ENCODE measurements at places on chromosomes 13 and 19. TPM values are rescaled to one million over a fixed set of nuclear protein-coding genes. Genes with fewer than 3 reads are reported as not detected.
A peak's percentile ranks its signal among the peaks of the same experiment; 100 is the strongest.

GRCh38 chr19:48900477-48901406 is 630 bp downstream of the NUCB1 start:
- peak; percentile 25 for DNase-seq

- DNase-seq: no peak
These were observed 268.7 kb downstream of the SHISA2 start for GRCh38 chr13:25783076-25783475.

GRCh38 chr19:35767288-35768081 is 7.9 kb upstream of the ARHGAP33 start:
- DNase-seq: no peak

GRCh38 chr13:52599848-52600603 is 42.2 kb upstream of the HNRNPA1L2 start:
- peak; percentile 8 for DNase-seq

GRCh38 chr13:114100446-114101357 is 31.7 kb downstream of the RASA3 start:
- no peak for DNase-seq

DNA sequence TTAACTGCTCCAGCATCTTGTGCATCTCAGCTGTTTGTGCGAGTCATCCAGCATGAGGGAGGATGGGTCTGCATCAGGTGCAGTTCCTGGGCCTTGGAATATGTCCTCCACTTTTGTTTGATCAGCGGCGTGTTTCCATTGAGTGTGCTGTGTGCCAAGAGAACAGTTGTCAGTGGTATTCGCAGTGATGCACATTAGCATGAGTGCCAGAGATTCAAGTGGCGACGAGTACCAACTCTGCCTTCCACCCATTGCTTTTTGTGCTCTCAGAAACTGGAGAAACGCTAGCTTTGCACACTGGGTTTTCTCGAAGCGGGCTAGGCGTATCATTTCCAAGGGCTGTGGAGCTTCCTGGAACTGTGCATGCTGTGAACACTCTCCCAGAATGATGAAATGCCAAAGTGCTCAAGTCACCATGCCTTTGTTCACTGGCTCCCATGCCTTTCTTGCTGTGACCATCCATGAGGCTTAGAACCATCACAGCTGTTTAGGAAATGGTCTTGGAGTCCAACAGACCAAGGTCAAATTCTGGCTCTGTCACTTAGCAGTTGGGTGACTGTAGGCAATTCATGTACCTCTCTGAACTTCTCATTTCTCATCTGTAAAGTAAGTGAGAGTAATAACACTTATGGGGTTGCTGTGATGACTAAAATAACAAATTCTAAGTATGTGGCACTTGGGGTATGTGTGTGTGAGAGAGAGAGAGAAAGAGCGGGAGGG is 18.4 kb downstream of the LRCH1 start:
- no peak for DNase-seq

DNA sequence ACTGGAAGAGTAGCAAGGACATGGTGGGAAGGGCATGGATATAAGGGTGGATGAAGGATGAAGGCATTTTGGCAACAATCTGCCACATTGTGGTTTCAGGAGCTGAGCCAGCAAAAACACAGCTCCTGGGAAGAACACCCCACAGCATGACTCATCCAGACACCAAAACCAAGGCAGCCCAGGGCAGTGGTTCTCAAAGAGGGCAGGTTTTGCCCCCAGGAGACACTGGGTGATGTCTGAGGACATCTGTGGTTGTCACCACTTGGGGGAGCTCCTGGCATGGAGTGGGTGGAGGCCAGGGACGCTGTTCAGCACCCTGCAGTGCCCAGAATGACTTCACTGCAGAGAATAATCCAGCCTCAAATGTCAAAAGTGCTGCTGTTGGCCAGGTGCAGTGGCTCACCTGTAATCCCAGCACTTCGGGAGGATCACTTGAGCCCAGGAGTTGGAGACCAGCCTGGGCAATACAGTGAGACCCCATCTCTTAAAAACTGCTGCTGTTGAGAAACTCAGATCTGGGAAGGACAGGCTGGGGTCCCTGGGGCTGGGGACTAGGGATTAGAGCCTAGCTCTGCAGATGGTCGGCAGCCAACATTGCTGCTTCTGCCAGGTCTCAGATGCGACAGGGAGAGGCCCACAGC is 16.1 kb downstream of the ZFR2 start:
- no peak for DNase-seq

- no peak for DNase-seq
These were observed 72.9 kb downstream of the FGF14 start for GRCh38 chr13:102328909-102329308.

DNA sequence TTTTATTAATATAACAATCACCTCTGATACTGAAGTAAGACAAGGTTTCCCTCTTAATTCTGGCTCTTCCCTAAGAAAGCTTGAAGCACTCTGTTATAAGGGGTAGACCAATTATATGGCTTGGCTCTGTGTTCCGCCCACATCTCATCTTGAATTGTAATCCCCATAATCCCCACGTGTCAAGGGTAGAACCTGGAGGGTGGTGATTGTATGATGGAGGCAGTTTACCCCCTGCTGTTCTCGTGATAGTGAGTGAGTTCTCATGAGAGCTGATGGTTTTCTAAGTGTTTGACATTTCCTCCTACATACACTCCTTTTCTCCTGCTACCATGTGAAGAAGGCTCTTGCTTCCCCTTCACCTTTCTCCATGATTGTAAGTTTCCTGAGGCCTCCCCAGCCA is 363.8 kb upstream of the PCDH20 start:
- DNase-seq: no peak

DNA sequence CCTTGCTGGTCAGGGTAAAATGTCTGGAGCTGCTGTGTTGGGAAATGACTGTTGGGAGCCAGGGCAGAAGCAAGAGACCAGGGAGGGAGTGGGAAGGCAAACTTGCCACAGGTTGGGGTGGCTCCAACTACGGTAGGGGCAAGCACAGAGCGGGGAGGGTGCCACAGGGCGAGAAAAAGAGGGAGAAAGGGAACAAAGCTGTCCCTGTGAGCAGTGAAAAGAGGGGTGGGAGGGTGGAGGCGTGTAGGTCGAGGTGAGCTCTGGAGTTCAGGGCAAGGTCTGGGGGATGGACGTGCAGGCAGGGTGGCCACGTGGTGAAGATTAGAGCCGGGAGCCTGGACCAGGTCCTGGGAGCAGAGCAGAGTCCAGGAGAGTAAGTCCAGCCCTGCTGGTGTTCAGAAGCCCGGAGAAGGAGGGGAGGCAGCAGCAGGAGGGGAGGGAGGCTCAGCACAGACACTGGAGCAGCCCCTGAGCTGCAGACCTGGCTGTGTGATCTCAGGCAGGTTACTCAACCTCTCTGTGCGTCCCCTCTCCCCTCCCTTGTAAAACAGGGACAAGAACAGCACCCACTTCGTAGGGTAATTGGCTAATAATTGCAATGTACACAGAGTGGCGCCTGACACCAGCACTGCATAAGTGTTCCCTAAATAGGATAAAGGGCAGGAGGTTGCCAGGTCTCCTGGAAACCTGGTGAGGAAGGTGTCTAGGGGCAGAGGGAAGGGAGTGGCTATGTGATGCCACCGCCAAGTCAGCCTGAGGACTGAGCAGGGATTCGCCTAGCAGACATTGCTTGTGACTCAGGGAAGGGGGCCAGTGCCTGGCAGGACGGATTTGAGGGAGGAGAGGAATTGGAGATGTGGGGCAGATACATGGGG is 3.2 kb upstream of the POLR2E start:
- no peak for DNase-seq

GRCh38 chr13:33536601-33537000 is 251.0 kb upstream of the STARD13 start:
- DNase-seq: no peak

DNA sequence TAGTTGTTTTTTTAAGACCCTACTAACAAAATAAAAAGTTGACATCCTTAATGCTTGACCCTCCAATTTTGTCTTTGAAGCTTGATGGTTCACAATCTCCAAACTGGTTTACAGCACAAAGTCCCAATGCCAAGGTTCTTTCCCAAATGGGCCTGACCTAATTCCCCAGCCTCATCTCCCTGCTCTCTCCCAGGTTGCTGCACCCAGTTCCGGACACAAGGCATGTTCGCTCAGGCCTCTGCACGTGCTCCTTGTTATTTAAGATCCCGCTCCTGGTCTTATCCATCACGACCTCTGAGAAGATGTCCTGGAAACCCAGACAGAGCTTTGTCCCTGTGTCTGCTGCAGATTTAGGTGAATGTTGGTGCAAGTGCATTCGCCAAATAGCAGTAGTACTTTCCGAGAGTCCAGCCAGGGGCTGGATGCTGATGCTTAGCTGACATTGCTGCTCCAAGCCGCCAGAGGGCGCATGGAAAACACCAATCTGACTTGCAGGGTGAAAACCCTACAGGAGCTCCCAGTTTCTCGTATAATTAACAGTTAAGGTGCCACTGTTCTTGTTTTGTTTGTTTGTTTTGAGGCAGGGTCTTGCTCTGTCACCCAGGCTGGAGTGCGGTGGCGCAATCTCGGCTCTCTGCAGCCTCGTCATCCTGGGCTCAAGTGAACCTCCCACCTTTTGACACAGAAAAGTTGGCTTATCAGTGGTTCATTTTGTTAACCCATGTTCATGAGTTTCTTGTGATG is 18.5 kb downstream of the LYPD3 start:
- DNase-seq: peak; percentile 71

DNA sequence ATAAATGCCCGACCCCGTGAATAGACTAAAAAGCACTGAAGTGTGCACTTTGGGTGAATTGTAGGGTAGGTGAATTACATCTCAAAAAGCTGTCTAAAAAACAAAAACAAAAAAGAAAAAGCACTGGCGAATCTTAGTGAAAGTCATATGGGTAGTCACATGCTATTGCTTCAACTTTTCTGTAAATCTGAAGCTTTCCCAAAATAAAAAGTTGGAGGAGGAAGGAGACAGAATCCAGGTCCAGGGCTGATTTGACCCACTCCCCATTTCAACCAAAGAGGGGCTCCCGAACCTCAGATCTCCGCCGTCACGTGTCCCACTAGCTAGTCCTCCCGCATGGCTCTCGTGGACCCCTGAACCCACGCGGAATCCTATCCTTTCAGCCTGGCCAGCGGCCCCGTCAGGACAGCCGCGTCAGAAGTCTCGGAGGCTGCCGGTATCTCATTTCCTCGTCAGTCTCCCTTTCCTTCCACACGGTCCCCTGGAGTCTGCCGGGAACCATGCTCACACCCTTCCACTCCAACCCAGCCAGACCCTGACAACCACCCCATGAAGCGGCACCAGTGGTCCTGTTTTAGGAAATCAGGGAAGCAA is 6.1 kb downstream of the PPP1R12C start:
- no peak for DNase-seq

DNA sequence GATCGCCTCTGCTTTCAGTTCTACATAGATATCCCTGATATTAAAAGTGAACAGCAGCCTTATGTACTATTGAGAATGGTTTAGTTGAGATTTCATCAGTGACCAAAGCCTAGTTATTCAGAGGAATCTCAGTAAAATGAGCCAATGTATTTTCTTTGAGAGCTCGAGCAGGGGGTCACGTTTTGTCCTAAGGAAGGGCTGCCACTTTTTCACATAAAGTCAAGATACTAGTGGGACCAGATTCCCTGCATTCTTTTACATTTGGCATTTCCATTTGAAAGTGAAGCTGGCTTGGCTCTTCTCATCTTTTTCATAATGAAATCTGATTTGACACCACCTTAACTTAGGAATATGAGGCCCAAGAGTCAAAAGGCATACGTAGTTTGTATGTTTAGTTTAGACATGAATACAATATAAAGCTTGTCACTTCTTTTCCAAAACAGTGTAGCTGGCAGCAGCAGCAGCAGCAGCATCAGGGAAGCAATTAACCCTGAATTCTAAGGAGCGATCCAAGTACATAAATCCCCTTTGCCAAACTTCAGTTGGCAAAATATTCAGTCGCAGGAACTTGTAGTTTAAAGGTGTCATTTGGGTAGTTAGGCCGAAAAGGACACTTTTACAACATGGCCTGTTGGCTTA is 1752.2 kb upstream of the PCDH20 start:
- DNase-seq: no peak

GRCh38 chr13:113729187-113730019 is 29.6 kb upstream of the TMEM255B start:
- no peak for DNase-seq

GRCh38 chr13:70769817-70770216 is 661.6 kb upstream of the KLHL1 start:
- no peak for DNase-seq

- no peak for DNase-seq
These were observed 9.0 kb downstream of the RNASEH2B start for GRCh38 chr13:50918567-50918966.

DNA sequence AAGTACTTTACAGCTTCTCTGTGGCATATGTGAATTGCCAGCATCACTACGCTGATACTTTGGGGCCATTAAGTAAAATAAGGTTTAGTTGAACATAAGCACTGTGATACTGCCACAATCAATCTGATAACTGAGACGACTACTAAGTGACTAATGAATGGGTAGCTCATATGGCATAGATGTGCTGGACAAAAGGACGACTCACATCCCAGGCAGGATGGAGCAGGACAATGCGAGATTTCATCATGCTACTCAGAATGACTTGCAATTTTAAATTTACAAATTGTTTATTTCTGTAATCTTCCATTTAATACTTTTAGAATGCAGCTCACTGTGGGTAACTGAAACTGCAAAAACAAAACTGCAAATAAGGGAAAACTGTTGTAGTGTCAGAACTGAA is 13.6 kb downstream of the CCDC122 start:
- DNase-seq: no peak

GRCh38 chr13:36288794-36289391 is 8.7 kb downstream of the CCDC169 start:
- DNase-seq: no peak

GRCh38 chr19:4980838-4981680 is 12.1 kb downstream of the KDM4B start:
- no peak for DNase-seq

GRCh38 chr13:93226065-93226622 is 463 bp upstream of the GPC6 start:
- no peak for DNase-seq

- DNase-seq: no peak
These were observed 6.7 kb upstream of the CHERP start for GRCh38 chr19:16548956-16549355.

GRCh38 chr13:90388887-90389452 is 958.5 kb upstream of the MIR17HG start:
- no peak for DNase-seq

GRCh38 chr19:19021115-19021514 is 12.2 kb downstream of the SUGP2 start:
- no peak for DNase-seq

- no peak for DNase-seq
These were observed 82.7 kb downstream of the DLEU7 start for GRCh38 chr13:50760751-50761150.

- peak; percentile 24 for DNase-seq
These were observed 26.3 kb downstream of the CYP4F2 start for GRCh38 chr19:15871570-15871969.

TMEM145 gene
- 1.6 TPM for total RNA-seq

RNF17 gene
- not detected for total RNA-seq

ZNF555 gene
- 4.6 TPM for total RNA-seq

ADGRE1 gene
- total RNA-seq: 15.8 TPM

CD33 gene
- 1.7 TPM for total RNA-seq

APOC1 gene
- not detected for total RNA-seq

ZNF415 gene
- 5.2 TPM for total RNA-seq

GRK1 gene
- not detected for total RNA-seq

GIPC3 gene
- 1.1 TPM for total RNA-seq

DCT gene
- total RNA-seq: 0.49 TPM

DCUN1D2 gene
- total RNA-seq: 24.6 TPM

KLK14 gene
- 0.69 TPM for total RNA-seq

OR10H1 gene
- total RNA-seq: not detected

Data from activated T-cell treated with anti-CD3 and anti-CD28 coated beads, Interleukin-2, amount 50 U/mL, for 72 hours (primary cell).